ENCODE measurements at places on chromosomes 11 and 22. TPM values are rescaled to one million over a fixed set of nuclear protein-coding genes. Genes with fewer than 3 reads are reported as not detected.

DNA sequence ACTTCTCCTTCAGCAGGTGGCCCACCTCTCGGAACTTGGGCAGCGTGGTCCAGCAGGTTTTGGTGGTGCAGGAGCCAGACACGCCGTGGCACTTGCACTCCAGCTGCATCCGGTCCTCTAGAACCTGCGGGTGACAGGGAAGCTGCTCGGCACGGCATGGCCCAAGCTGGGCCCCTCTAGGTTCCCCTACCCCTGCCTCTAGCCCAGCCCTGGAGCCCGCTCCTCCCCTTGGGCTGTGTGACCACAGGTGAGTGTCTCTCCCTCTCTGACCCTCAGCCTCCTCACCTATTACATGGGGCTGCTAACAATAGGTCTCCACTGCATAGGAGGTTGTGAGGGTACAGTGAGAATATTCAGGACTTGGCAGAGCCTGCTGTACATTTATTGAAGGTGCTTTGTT, 53.8 kb downstream of the WNT7B start:
- H3K4me1 ChIP-seq, result no peaks in the 10 kb centered on the region
- H3K27ac ChIP-seq, result no peak overlapping the region
- no peak for DNase-seq
- no peaks in the 10 kb centered on the region for H3K27me3 ChIP-seq

DNA sequence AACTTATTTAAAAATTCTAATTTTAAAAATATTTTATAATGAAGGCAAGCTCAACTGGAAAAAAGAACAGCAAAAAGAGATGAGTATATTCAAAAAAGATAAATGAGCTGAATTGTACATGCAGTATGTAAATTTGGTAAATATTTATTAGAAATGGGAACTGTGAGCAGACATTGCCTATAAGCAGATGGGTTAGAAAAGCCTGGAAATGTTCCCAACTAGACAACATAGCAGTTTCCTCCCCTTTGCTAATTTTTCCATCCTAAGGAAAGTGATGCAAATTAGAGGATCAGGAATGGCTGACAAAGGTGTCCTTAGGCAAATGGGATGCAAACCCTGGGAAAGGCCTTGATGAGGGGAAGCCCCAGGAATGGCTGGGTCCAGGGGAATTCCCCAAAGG, 37.2 kb downstream of the TP53I11 start:
- H3K4me3 ChIP-seq, result no peak overlapping the region
- no peaks in the 10 kb centered on the region for H3K36me3 ChIP-seq
- no peak overlapping the region for H3K27ac ChIP-seq
- no peak for DNase-seq

DNA sequence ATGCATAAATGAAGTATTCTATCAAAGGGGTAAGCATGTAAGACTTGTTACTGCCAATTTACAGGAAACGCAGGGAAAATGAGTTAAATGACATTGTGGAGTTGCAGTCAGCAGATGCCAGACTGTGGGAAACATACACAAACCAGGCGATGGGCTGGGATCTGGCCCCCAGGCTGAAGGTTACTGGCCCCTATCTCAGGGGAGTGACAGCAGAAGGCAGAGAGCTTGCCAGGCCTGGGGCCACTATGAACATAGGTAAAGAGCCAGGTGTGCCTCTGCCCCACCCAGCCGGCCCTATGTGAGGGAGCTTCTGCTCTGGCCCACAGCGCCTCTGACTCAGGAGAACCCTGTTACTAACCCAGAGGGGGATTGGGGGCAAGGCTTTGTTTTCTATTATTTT, 26.1 kb upstream of the SLC25A1 start:
- no peaks in the 10 kb centered on the region for H3K4me1 ChIP-seq
- no peak overlapping the region for H3K27ac ChIP-seq
- no peak overlapping the region for H3K4me3 ChIP-seq
- no peaks in the 10 kb centered on the region for H3K36me3 ChIP-seq

GRCh38 chr11:36407356-36407755, 102.7 kb downstream of the TRAF6 start:
- H3K27me3 ChIP-seq, result no peaks in the 10 kb centered on the region
- H3K27ac ChIP-seq, result no peak overlapping the region
- no peak overlapping the region for H3K4me3 ChIP-seq
- no peak for DNase-seq

- no peaks in the 10 kb centered on the region for H3K4me1 ChIP-seq
- H3K4me3 ChIP-seq, result no peak overlapping the region
- DNase-seq, result no peak
- H3K27ac ChIP-seq, result no peak overlapping the region
- H3K27me3 ChIP-seq, result no peaks in the 10 kb centered on the region
Measured at GRCh38 chr11:134714021-134714656, 302.1 kb upstream of the B3GAT1 start.

DNA sequence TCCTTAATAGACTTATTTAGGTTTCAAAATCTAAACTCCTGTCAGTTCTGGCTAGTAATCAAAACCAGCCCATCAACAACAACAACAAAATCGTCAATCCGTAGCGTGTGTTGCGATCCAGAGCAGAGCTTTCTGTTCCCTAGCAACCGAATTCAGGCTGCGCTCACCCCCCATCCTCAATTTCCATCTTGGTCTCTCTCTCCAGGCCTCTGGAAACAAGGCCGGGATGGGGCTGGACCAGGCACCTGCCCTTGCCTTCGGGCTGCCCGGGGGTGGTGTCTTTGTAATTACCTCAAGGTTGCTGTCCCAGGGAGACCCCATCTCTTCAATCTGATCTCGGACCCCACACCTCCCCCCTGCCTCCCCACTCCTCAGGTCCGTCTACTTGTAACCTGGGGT, 1341.5 kb downstream of the BRD1 start:
- H3K27ac ChIP-seq, result no peak overlapping the region
- H3K27me3 ChIP-seq, result no peaks in the 10 kb centered on the region
- no peak overlapping the region for H3K4me3 ChIP-seq

DNA sequence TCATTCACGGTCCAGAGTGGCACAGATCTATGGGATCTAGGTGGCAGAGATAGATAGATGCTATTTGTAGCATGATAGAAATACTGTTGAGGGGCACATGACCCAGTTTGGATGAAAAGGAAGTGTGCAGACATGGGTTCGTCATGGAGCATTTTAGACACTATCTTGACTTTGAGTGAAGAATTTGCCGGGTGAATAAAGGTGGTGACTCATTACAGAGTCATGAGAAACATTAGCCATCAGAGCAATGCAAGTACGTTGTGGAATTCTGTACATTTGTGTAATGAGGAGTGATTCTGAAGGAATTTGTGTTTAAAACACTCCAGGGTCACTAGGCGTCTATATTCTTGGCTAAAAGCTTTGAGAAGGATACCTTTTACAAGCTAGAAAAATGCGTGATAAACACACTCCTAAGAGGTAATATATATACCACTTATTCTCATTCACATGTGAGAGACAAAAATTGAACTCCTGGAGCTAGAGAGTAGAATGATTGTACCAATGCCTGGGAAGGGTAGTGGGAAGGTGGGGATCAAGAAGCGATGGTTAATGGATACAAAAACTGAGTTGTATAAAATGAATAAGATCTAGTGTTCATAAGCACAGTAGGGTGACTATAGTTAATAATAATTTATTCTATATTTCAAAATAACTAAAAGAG, 593.7 kb upstream of the LUZP2 start:
- H3K4me1 ChIP-seq, result no peaks in the 10 kb centered on the region
- H3K27ac ChIP-seq, result no peak overlapping the region
- DNase-seq, result no peak
- no peak overlapping the region for H3K4me3 ChIP-seq
- H3K27me3 ChIP-seq, result no peaks in the 10 kb centered on the region
- H3K36me3 ChIP-seq, result no peaks in the 10 kb centered on the region

DNA sequence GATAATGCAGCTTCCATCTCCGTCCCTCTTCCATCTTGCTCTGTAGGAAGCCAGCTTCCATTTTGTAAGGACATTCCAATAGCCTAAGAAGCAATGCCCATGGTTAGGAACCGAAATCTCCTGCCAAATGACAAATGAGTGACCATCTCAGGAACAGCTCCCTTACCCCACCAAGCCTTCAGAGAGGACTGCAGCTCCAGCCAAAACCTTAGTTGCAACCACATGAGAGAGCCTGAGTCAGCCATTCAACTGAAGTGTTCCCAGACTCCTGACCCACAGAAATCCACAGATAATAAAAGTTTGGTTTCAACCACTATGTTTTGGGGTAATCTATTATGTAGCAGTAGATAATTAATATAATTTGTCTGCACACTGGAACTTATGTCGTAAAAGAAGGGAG, 51.7 kb upstream of the LDLRAD3 start:
- DNase-seq, result no peak
- no peaks in the 10 kb centered on the region for H3K36me3 ChIP-seq
- H3K27me3 ChIP-seq, result no peaks in the 10 kb centered on the region
- no peak overlapping the region for H3K4me3 ChIP-seq
- no peak overlapping the region for H3K27ac ChIP-seq

GRCh38 chr11:43685440-43685839, 4.9 kb downstream of the HSD17B12 start:
- H3K4me1 ChIP-seq, result peaks cover 25% of the 10 kb centered on the region
- H3K36me3 ChIP-seq, result no peaks in the 10 kb centered on the region
- H3K27ac ChIP-seq, result no peak overlapping the region
- H3K27me3 ChIP-seq, result no peaks in the 10 kb centered on the region

DNA sequence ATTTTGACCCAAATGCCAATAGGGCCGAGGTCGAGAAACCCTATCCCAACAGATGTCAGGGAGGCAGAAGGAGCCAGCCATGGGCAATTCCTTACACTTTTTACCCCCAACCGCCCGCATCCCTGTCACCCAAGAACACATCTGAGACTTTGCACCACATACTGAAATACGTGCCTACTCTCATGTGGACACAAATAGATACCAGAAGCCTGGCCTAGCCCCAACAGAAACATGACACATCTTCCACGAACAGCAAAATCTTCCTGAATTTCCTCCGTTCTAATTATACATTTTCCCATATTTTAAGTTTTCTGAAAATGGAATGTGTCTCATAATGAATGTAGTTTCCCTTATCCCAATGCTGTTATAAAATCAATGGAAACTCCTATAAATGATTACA, 64.7 kb downstream of the SLC1A2 start:
- H3K4me3 ChIP-seq, result no peak overlapping the region
- H3K4me1 ChIP-seq, result no peaks in the 10 kb centered on the region
- no peaks in the 10 kb centered on the region for H3K36me3 ChIP-seq
- no peak for DNase-seq
- H3K27me3 ChIP-seq, result no peaks in the 10 kb centered on the region
- H3K27ac ChIP-seq, result no peak overlapping the region

- no peak for DNase-seq
- no peak overlapping the region for H3K4me3 ChIP-seq
- H3K27me3 ChIP-seq, result no peaks in the 10 kb centered on the region
- no peaks in the 10 kb centered on the region for H3K36me3 ChIP-seq
- peaks cover 15% of the 10 kb centered on the region for H3K4me1 ChIP-seq
Measured at GRCh38 chr11:47410370-47411264, 2.2 kb downstream of the SLC39A13 start.

GRCh38 chr22:20186183-20186870, 35.5 kb upstream of the CCDC188 start:
- no peaks in the 10 kb centered on the region for H3K27me3 ChIP-seq
- DNase-seq, result no peak
- H3K4me3 ChIP-seq, result no peak overlapping the region
- no peaks in the 10 kb centered on the region for H3K4me1 ChIP-seq
- no peaks in the 10 kb centered on the region for H3K36me3 ChIP-seq

- H3K4me3 ChIP-seq, result peak overlapping the region; percentile 11
- H3K36me3 ChIP-seq, result no peaks in the 10 kb centered on the region
- no peaks in the 10 kb centered on the region for H3K4me1 ChIP-seq
- H3K27ac ChIP-seq, result no peak overlapping the region
- no peaks in the 10 kb centered on the region for H3K27me3 ChIP-seq
Measured at GRCh38 chr11:61007956-61008896, 36.7 kb downstream of the CD6 start.

- no peaks in the 10 kb centered on the region for H3K27me3 ChIP-seq
- no peaks in the 10 kb centered on the region for H3K4me1 ChIP-seq
- H3K4me3 ChIP-seq, result peak overlapping the region; percentile 97
- no peaks in the 10 kb centered on the region for H3K36me3 ChIP-seq
- DNase-seq, result no peak
Measured at GRCh38 chr11:119121811-119122124, 388 bp downstream of the HINFP start.

GRCh38 chr22:22171357-22172218, 73.0 kb upstream of the VPREB1 start:
- peak; percentile 45 for DNase-seq
- H3K36me3 ChIP-seq, result no peaks in the 10 kb centered on the region
- H3K4me3 ChIP-seq, result no peak overlapping the region
- no peak overlapping the region for H3K27ac ChIP-seq
- H3K27me3 ChIP-seq, result no peaks in the 10 kb centered on the region

GRCh38 chr11:76671237-76671592, 668 bp upstream of the LRRC32 start:
- DNase-seq, result no peak
- no peaks in the 10 kb centered on the region for H3K36me3 ChIP-seq
- H3K4me1 ChIP-seq, result no peaks in the 10 kb centered on the region
- H3K4me3 ChIP-seq, result no peak overlapping the region

GRCh38 chr11:95156133-95156721, 66.6 kb downstream of the ENDOD1 start:
- DNase-seq, result no peak
- H3K27ac ChIP-seq, result no peak overlapping the region
- H3K4me3 ChIP-seq, result no peak overlapping the region
- no peaks in the 10 kb centered on the region for H3K36me3 ChIP-seq

DNA sequence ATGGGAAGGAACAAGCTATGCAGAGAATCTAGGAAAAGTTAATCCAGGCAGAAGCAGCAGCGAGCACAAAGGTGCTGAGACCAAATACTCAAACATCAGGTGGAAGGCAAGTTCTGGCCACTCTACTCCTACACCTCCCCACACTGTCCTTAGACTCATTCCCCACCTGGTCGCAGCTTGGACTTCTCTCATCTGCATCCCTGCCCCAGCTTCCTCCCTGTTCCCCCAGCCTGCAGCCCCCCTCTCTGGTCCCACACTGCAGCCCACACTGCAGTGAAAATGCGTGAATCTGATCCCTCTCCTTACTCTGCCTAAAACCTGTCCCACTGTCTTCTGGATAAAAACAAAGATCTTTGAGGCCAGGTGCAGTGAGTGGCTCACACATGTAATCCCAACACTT, 9.1 kb downstream of the TPBGL start:
- H3K27ac ChIP-seq, result no peak overlapping the region
- no peaks in the 10 kb centered on the region for H3K27me3 ChIP-seq
- peaks cover 3% of the 10 kb centered on the region for H3K4me1 ChIP-seq
- DNase-seq, result peak; percentile 2
- H3K4me3 ChIP-seq, result no peak overlapping the region

The TRIM51 gene
- not detected for total RNA-seq

The AHNAK gene
- 95.0 TPM for total RNA-seq

The CACNA1I gene
- total RNA-seq, result 0.06 TPM

The DNAJB13 gene
- total RNA-seq, result not detected

The NCAPD3 gene
- total RNA-seq, result 12.2 TPM

The PARVG gene
- total RNA-seq, result 3.7 TPM

The PRMT3 gene
- 11.8 TPM for total RNA-seq

The SMTNL1 gene
- total RNA-seq, result not detected

Measured in right lobe of liver (tissue), 6 donors.